ENCODE measurements at places on chromosomes 4 and X.
A peak's percentile ranks its signal among the peaks of the same experiment; 100 is the strongest.

GRCh38 chr4:168857546-168858314 lies 152.3 kb downstream of the CBR4 start:
- no peak for DNase-seq

GRCh38 chr4:158166701-158167100 lies 6.1 kb downstream of the GASK1B start:
- no peak for DNase-seq

DNA sequence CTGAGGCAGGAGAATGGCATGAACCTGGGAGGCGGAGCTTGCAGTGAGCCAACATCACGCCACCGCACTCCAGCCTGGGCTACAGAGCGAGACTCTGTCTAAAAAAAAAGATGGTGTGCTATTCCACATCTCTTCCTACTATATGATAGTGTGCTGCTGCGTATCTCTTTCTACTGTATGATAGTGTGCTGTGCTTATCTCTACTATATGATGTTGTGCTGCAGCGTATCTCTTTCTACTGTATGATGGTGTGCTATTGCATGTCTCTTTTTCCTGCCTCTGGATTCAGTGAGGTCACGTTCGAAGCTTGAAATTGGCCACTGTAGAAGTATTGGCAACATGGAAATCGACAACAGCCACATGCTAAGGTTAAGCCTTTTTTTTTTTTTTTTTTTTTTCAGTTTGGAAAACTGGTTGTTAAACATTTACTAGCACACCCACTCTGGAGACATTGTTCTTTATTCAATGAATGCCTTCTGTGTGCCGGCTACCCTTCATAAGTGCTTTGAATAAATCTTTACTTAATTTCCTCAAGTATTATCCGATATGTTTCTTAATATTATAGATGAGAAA lies 31.0 kb downstream of the ARFIP1 start:
- no peak for DNase-seq

DNA sequence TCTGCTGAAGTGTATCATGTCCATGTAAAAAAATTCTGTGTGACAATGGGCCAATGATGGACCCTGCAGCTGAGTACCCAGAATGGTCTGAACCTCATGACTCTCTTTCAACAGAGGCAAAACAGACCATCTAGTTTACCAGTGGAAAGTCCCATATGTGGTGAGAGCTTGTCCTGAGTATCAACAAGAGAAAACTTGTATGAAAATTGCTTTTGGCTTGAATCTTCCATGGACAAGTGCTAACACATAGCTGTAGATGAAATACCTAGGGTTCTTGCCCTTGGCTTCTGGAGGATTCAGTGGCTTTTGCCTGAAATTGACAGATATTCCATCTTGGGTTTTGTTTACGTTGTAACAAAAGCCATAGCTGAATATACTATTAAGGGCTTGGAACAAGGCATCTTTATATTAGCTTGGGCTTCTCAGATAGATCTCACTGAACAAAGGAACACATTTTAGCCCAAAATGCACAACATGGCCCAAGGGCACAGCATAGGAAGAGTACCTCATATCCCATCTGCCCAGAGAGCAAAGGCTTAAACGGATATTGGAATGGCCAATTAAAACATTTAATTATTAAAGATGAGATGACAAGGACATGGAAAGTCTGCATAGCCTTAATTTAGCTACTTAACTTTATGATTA lies 128.5 kb upstream of the HPGD start:
- no peak for DNase-seq

DNA sequence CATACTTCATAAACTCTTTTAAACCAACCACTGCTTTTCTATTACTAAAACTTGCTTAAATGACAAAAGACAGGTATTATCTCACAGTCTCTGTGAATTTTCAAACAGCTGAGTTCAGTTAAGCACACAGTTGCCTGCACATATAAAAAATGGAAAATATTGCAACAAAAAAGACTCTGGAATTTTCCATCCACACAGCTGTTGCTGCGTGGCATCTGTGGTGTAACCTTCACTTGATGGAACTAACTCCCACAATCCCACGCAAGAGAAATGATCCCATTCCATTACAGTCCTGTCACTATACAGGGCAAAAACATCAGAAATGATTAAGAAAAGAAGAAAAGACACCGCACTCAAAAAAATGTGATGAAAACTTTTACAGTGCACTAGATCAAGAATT lies 149.8 kb upstream of the TBL1X start:
- DNase-seq: no peak

DNA sequence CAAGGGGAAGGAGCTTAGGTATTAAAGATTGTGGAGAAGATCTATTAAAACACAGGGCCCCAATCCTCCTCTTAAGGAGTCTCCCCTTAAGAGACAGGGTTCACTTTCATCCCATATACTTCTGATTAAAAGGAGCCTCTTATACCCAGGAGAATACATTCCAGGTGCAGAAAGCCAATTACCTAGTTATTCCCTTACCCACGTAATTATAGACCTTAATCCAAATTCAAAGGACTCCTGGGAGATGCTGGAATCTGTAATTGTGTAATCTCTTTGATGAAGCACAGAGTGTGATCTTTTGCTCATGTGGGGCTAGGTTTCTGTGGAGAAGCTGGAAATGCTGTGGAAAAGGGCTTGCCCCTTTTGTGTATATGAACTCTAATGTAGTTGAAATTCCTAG lies 1.4 kb upstream of the SEC24B start:
- DNase-seq: no peak

DNA sequence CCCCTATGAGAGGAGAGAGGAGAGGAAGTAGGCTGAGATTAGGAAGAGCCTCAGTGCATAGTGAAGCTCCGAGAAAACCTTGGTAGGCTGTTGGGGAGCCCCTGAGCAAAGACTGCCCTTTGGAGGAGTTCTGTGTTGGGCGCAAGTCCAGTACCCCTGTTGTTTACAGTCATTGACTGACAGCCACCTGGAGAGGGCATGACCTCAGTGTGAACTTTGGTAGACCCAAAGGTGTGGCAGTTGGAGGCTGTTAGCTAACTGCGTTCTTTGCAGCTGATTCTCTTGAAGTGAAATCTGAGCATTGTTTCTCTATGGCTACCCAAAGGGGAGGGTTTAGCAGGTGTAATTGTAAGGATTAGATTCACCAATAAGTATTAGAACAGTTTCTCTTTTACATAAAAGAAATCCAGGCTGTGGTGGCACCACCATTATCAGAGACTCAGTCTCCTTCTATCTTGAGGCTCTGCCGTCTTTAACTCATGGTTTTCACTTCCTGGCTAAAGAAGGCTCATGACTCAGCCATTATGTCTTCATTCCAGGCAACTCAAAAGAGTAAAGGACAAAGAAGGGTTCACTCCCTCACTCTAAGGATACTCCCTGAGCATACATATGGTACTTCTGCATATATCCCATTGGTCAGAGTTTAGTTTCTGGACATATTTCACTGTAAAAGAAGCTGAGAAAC lies 33.4 kb downstream of the ANXA3 start:
- no peak for DNase-seq

DNA sequence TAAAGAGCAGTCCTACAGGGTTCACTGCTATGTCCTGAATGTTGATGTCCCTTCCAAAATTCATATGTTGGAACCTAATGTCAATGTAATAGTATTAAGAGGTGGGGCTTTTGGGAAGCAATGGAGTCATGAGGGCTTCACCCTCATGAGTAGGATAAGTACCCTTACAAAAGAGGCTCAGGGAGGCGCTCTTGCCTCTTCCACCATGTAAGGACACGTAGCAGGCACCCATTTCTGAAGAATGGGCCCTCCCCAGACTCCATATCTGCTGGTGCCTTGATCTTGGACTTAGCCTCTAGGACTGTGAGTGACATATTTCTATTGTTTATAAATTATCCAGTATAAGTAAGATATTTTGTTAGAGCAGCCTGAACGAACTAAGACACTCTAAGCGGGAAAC lies 15.8 kb downstream of the MED28 start:
- DNase-seq: no peak

- no peak for DNase-seq
Observed at GRCh38 chr4:144353292-144353691, 212.8 kb upstream of the GYPA start.

DNA sequence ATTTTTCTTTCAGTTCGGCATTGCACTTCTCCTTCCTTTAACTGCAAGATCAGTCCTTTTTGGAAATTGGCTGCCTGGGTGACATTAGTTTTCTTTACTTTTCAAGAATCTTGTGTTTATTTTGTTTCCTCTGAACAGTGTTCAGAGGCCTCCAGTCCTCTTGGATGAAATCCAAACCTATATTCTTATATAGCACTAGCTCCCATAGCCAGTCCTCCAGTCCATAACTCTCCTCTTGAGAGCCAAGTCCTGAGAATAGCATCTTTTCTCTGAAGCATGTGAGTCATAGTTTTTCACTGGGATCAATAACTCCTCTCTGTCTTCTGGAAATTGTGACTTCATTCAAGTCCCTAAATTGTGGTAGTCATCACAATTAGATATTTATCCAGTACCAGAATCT lies 357.5 kb downstream of the RAPGEF2 start:
- no peak for DNase-seq

DNA sequence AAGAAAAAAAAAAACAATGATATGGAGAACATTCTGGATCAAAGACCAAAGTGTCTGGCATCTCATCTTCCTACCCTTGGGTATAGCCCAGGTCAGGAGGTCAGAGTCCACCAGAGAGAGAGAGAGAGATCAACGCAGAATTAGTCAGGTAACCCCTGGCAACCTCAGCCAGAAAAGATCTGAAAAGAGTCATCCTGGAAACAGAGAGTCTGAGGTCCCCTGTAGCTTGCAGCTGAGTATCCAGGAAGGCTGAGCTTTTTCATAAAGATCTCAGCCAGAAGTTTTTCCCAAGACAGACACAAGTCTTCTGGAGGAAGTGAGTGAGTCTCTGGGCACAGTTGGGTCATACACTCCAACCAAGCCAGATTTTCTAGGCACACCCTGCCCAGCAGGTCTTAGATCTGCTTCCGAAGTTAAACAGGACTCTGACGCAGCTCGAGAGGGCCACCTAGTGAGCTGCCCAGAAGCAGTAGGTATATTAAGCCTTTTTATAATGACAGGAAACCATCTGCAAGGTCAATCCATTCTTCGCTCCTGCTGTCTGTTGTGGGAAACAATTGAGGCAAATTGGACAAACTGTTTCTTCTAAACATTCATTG lies 35.7 kb downstream of the ACE2 start:
- peak; percentile 27 for DNase-seq

GRCh38 chr4:80407246-80407645 lies 71.7 kb downstream of the CFAP299 start:
- DNase-seq: no peak

- no peak for DNase-seq
Observed at GRCh38 chr4:112111306-112111705, 33.9 kb upstream of the FAM241A start.

- DNase-seq: no peak
Observed at GRCh38 chrX:23228454-23228853, 106.2 kb upstream of the PTCHD1 start.

DNA sequence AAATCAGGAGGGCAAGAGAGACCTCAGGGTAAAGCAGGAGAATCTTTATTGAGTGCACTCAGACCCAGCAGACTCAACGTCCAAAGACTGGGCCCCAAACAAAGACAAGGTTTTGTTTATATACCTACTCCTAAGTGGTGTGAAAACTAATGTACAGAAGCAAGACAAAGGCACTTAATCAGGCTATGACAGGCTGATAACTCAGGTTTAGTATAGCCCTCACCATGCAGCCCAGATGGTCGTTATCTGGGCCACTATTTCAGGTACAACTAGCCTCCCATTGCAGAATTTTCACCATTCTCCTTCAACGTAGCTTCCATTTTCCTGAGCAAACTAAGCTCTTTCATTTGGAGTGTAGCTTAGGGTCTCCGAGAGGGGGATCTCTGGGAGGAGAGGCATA lies 36.9 kb downstream of the SULT1E1 start:
- no peak for DNase-seq

DNA sequence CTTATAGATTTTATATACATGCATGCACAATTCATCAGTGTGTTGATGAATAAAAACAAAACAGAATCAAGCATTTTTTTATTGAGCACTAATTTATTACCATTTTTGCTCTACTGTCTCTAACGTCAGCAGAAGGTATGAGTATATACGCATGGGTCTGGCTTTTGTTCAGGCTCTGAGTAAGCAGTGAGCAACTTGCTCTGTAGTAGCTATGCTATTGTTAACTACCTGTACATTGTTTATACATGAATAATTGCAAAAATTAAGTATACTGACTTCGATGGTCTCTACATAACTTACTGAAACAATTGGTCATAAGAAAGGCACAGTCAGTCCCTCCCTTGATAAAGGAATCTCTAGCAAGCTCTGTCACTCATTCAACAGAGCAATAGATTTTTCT lies 122.9 kb downstream of the RS1 start:
- no peak for DNase-seq

- no peak for DNase-seq
Observed at GRCh38 chr4:112253382-112254000, 21.9 kb downstream of the AP1AR start.

- no peak for DNase-seq
Observed at GRCh38 chrX:109398061-109398460, 83.8 kb downstream of the GUCY2F start.

DNA sequence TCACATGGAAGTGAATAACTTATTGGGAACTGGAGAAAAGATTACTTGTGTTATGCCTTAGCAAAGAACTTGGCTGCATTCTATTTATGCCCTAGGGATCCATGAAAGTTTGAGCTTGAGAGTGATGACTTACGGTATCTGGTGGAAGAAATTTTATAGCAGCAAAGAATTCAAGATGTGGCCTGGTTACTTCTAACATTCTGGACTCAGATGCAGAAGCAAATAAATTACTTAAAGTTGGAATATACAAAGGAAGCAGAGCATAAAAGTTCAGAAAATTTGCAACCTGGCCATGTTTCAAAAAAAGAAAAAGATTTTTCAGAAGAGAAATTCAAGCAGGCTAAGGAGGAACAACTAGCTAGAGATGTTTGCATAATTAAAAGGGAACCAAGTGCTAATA lies 252.3 kb upstream of the WDFY3 start:
- DNase-seq: no peak

DNA sequence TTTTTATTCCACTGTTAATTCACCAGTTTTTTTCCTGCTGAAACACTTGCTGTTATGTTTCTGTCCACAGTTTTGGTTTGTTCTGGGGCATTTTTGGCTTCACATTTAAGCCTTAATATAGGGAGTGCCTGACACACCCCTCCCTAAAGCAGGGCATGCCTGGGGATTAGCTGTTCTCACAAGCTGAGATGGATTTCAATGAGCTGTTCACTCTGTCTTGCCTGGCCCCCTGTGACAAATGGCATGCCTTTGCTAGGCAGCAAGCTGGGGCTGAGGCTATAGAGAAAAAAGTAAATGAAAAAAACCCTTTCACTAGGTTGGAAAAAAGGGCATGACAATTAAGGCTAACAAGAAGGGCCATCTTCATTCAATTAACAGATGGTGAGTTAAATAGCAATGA lies 22.4 kb downstream of the LPAR4 start:
- DNase-seq: no peak

- no peak for DNase-seq
Observed at GRCh38 chrX:105564501-105564900, 257.8 kb upstream of the NRK start.

GRCh38 chrX:20712811-20713210 lies 446.1 kb upstream of the RPS6KA3 start:
- no peak for DNase-seq
